IPS DF 6.9 (cell line): ENCODE measurements at places on chromosomes 12 and 14.
A peak's percentile ranks its signal among the peaks of the same experiment; 100 is the strongest.

- no peak for DNase-seq
These were observed 33.3 kb downstream of the ATP2A2 start for GRCh38 chr12:110314308-110314707.

GRCh38 chr14:85169381-85169780 is 360.6 kb upstream of the FLRT2 start:
- no peak for DNase-seq

DNA sequence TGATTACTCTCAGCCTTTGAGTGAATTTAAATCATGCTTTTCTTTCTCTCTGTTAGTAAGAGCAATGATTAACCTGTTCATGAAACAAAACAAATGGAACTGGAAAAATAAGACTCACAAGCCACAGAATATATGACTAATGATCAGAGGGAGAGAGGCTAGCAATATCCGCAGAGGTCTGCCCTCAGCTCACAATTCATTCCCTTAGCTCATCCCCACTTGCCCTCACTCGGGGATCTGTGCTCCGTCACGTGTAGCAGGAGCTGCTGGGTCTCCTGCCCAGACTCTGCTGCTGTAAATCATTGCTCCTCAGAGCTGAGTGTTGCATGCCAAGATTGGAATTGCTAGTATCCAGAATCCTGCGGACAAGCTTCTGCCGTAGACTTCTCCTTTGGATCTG is 53.1 kb upstream of the GNG2 start:
- DNase-seq = no peak

GRCh38 chr12:3101309-3102024 is 24.3 kb downstream of the TSPAN9 start:
- no peak for DNase-seq

DNA sequence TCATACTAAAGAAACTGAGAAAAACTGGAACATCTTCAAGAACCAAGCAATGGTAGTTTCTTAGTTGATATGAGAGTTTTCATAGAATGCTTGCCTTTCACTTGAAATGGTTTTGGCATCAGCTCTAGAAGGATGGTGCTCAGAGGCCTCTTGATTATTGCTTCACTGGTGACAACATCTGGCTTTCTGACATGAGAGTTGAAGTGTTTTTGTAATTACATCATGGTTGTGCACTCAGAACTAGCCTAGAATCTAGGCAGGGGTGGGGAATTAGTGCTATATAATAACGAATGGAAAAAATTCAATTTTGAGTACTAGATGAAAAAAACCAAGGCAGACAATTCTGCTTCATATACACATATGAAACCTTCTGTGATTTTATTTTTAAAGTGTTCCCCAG is 172.8 kb upstream of the LMNTD1 start:
- DNase-seq = no peak

- no peak for DNase-seq
These were observed 15.6 kb downstream of the BAG5 start for GRCh38 chr14:103546652-103547454.

DNA sequence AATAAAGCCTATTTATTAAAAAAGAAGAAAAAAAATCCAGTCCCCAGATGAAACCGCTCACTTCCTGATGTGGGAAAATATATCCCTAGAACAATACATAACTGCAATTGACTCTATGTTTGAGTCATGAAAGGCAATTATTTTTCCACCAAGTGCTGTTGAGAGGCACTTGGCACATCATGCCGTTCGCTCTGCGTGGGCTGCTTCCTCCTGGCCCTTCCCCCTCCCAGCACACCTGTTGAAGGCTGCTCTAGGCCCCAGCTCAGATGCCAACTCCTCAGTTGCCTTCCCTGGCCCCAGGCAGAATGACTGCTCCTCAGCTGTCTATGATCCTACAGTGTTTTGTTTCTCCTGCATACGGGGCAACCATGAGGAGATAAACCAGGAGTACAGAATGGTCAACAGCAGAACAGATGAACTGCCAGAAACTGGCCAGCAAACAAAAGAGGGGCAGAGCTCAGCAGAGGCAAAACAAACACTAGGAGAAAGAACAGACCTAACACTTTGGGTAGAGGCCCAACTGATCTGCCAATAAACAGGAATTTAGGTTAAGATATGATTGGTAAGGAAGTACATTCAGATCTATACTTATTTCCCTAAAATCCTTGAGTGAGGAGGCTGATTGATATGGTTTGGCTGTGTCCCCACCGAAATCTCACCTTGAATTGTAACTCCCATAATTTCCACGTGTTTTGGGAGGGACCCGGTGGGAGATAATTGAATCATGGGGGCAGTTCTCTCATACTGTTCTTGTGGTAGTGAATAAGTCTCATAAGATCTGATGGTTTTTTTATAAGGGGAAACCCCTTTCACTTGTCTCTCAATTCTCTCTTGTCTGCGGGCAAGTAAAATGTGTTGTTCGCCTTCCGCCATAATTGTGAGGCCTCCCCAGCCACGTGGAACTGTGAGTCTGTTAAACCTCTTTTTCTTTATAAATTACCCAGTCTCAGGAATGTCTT is 58.6 kb downstream of the SLC38A1 start:
- DNase-seq = no peak

DNA sequence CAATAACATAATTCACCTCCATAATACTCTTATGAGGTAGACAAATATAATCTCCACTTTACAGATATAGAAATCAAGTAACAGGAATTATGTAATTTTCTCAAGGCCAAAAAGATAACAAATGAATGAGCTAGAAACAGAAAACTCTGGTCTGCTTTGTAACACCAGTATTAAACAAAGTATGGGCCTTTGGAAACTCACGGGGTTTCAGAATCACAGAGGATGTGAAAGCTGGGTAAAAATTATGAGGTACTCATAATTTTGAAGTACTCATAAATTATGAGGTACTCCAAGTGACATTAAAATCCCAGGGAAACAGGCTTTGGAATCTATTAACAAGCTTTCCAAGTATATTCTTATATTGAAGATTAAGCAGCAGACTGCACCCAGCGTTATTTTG is 140.2 kb downstream of the MED13L start:
- no peak for DNase-seq

- DNase-seq = peak; percentile 13
These were observed 394.5 kb upstream of the ATP2B1 start for GRCh38 chr12:90102957-90103652.
